ENCODE measurements at places on chromosomes 5 and 9.

DNA sequence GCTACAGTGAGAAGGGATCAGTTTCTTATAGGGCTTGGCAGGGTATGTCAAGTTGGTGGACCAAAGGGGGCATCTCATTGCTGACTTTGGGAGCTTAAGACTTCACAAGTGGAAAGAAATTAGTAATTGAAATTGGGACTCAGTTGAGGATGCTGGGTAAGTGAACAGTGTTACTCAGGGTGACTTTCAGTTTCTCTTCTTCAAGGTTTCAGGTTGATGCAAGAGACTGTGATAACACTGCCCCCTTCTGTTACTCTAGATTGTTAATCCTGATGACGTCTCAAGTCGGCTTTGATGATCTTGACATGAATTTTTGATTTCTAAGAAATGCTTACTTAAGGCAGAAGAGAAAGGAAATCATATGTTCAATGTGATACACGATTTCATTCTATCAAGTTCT, 21.3 kb downstream of the KCTD16 start:
- no peak for DNase-seq

DNA sequence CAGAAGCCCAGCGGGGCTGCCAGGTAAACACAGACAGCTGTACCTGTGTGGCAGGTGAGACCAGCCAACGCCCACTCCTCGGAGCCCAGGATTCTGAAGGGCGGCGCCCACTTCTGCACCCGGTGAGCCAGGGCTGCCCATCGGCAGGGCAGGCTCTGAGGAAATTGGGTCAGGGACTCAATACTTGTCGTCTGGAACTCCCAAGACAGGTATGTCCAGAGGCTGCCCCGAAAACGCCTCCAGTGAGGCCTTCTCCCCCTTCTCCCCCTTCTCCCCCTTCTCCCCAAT, 19.8 kb downstream of the GLT6D1 start:
- no peak for DNase-seq

DNA sequence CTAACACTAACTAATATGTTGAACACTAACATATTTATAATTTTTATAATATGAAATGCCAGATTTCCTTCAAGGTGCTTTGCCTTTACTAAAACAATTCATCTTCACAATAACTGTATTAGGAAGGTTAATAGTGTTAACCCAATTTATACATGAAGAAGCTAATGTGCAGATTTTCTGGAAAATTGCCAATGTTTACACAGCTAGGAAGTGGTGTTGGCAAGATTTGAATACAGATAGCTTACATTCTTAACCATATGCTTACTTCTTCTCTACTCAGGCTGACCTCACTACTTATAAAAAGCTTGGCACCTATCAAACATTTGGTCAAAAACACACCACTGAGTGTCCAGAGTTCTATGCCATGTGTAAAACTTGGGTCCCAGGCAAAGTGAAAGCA, 445.4 kb upstream of the ITGA1 start:
- DNase-seq: no peak

- DNase-seq: no peak
Measured at GRCh38 chr5:124919747-124920525, 173.5 kb upstream of the ZNF608 start.

GRCh38 chr9:14903040-14903439, 7.2 kb downstream of the FREM1 start:
- no peak for DNase-seq

- no peak for DNase-seq
Measured at GRCh38 chr9:99140685-99141314, 35.9 kb downstream of the TGFBR1 start.

DNA sequence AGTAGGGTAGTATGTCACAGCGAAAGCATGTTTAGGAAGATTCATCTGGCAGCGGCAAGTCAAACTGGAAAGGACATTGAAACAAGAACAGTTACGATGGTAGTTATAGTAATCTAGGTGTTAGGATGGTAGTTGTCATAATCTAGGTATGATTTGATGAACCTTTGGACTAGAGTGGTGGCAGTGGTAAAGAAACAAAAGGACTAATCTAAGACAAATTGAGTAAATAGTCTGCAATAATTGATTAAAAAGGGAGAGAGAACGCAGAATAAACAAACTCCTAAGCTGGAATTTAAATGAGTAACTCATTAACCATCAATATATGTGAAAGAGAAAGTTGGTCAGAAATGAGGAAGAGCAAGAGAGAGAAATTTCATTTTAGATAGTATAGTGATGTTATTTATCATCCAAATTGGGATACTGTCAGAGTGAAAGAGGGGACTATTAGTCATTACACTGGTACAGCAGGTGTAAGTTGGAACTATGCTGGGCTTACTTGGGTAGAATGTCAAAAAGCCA, 56.8 kb downstream of the MTREX start:
- no peak for DNase-seq

DNA sequence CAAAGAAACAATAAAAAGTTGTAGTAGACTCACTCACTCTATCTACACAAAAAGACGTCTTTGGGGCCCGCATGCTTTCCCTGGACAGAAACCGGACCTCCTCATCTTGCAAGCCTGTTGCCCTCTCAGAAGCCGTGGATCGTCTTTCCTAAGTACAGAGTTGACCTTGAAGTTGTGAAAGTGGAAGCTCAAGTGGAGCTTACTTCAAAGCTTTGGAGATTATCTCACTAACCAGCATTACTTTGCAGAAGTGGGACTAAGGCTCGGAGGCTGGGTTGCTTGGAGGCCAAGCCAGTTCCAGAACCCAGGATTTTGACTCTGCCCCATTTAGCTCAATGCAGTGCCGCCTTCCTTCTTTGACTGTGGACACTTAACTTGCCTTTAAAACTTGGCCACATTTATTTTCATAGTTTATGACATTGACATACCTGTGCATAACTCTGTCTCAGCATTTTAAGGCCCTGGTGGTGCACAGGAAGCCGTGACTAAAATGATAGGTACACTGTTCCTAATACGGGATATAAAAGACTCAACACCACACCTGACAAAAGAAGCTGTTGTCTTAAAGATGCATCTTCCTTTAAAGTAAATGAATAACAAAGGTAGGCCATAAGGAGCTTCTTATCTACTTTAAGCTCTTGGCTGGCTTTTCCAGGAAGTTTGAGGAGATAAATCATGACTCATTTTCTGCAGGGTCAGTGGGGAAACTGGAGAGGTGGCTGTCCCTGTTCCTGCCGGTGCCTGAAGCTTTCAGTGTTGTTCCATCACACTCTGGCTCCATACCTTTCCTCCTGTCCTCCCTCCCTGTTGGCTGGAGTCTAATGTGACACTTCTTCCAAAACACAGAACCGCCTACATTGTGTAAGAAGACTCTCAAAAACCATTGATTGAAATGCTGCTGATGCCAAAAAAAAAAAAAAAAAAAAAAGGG, 10.7 kb downstream of the SLC25A25 start:
- no peak for DNase-seq

DNA sequence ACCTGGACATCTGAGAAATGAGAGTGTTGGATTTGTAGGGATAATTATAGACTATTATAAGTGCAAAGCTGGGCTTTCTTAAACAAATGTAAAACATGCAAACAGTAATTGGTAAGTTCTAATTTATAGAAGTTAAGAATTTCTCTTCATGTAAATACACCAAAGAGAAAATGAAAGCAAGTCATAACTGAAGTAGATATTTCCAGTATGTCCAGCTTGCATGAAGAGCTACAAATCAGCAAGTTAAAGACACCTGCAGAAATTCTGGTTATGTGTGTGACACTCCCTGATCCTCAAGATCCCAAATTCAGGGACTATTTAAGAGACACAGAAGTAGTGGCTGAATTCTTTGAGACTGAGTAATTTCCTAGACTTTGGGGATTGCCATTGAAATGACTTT, 308.9 kb downstream of the TLE4 start:
- DNase-seq: no peak

- DNase-seq: no peak
Measured at GRCh38 chr5:172903790-172904189, 55.4 kb upstream of the RPL26L1 start.

DNA sequence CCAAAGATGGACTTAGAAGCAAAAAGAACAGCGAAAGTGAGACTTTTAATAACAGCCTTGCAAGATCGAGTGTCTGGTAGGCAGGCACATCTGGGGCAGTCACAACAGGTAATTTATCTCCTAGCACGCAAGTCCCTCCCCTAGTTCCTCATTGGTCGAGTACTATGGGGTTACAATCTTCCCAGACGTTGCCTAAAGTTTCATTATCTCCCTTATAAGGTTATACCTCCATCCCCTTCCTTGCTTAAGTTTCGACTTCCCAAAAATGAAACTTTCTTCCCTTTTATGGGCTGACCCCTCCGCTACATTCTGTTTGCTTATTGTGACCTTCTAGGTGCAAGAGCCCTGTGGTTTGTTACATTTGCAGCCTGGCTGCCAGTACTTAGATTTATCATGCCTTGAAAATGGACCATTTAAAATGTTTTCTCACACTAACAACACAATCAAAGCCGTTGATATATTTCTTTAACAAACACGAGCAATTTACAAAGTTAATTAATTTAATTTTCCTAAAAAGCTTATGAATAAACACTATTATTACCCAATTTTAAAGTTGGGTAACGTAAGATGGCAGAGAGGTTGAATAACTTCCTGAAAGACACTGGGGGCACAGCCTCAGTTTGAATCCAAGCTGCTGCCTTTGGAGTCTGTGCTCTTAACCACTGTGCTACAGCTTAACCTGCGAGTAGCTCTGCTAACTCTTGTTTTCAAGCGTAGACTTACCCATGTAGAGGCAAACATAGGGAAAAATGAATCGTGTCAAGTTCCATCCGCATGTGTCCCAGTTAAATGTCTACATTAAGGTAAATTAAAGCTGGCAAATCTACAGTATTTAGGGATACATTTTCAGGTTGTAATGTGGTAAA, 91.7 kb downstream of the EDIL3 start:
- DNase-seq: no peak

DNA sequence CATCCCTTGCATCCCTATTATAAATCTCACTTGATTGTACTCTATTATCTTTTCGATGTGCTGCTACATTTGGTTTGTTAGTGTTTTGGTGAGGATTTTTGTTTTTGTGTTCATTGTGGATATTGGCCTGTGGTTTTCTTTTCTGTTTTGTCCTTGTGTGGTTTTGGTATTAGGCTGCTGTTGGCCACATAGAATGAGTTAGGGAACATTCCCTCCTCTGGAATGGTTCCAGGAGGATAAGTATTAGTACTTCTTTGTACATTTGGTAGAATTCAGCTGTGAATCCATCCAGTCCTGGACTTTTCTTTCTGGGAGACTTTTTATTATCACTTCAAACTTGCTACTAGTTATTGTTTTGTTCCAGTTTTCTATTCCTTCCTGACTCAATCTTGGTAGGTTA, 287.2 kb downstream of the CWC27 start:
- DNase-seq: no peak

GRCh38 chr5:19977099-19977498, 10.9 kb downstream of the CDH18 start:
- no peak for DNase-seq

- DNase-seq: no peak
Measured at GRCh38 chr5:39721394-39721793, 296.6 kb upstream of the DAB2 start.

- no peak for DNase-seq
Measured at GRCh38 chr5:87298692-87299362, 31.1 kb downstream of the RASA1 start.

- no peak for DNase-seq
Measured at GRCh38 chr9:35726931-35727330, 5.1 kb downstream of the TLN1 start.

DNA sequence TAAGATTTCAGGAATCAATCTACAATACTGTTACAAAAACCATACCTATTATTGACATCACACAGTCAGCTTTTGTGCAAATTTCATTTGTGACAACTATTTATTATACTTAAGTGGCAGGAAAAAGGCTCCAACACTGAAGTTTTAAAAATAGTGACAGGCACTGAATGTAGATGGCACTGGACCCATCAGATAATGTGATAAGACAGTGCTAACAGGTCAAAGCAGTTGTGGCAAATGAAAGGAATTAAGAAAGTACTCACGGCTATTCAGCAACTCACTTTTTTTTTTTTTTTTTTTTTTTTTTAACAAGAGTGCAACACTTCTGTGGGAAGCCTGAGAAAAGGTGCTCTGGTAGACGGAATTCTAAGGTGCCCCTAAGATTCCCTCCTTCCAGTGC, 115.0 kb upstream of the MEF2C start:
- DNase-seq: no peak

- DNase-seq: no peak
Measured at GRCh38 chr5:129155876-129156275, 61.3 kb downstream of the ISOC1 start.

DNA sequence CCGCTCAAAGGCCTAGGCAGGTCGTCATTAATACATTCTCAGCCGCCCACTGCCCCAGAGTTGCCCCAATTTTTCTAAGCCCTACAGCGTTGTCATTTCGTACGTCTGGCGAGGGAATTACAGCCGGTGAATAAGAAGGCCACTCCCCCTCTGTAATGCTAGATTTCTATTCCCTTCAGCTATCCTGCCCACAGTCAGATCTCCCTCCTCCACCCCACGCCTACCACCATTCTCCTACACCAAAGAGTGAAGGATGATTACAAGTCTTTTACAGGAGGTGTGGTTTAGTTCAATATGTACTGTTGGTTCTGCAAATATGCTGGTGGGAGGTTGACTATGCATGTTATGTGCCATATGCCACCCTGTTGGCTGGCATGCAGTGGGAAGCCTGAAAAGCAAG, 83.7 kb upstream of the SMIM15 start:
- DNase-seq: no peak

DNA sequence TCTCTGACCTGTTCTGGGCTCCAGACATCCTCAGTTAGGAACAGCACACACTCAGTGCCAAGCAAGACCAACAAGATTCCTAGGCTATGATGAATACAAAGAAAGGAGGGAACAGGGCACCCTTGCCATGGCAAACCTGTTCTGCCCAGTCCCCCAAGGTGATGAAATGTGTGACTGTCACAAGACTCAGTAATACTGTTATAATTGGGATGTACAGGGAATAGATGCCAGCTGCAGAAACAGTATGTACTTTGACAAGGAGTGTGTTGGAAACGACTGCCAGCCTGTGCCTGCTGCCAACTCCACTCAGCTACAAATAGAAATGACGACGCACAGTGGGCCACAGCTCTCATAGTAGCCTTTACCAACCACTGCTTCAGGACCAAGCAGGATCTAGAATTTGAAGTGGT, 453.0 kb downstream of the EFNA5 start:
- no peak for DNase-seq

GRCh38 chr5:418162-419121, 24.5 kb upstream of the EXOC3 start:
- no peak for DNase-seq

- no peak for DNase-seq
Measured at GRCh38 chr9:79985264-79985663, 413.5 kb downstream of the TLE4 start.

GRCh38 chr9:107274096-107274495, 9.0 kb upstream of the RAD23B start:
- no peak for DNase-seq

GRCh38 chr9:94872083-94872833, 145.8 kb downstream of the AOPEP start:
- DNase-seq: no peak

- DNase-seq: no peak
Measured at GRCh38 chr5:130234816-130235215, 330.6 kb downstream of the CHSY3 start.

GRCh38 chr9:81631218-81631745, 58.1 kb downstream of the TLE1 start:
- no peak for DNase-seq

Data from NCI-H1436 treated with DMSO at 0.1 percent for 48 hours (cell line).